NCI-H1417 (cell line): ENCODE measurements at places on chromosomes 3 and 15.
A peak's percentile ranks its signal among the peaks of the same experiment; 100 is the strongest.

- DNase-seq: peak; percentile 88
Measured at GRCh38 chr3:108090049-108090700, 656 bp downstream of the CD47 start.

GRCh38 chr3:118907909-118908308 is 126.7 kb downstream of the IGSF11 start:
- no peak for DNase-seq

DNA sequence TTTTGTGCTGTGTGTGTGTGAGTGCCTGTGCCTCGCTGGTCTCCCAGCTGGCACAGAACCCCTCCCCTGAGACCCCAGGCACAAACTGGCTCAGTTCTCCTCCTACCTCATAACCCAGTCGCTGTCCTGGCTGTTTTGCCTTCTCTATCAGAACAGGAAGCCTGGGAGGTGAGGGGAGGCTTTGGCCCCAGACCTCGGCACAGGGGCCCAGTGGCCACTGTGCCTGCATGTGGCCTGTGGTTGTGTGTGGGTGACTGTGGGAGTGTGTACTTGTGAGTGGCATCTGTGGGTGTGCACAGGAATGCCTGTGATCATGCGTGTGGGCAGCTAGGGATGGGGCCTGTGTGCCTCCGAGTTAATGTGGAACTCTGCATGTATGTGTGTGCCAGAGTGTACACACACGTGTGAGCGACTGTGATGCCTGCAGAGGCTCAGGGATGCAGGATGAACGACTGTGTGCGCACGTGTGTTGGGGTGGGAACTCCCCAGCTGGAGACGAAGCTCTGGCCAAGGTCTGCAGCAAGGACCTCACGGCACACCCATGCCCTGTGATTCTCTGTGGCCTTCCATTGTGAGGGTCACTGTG is 32.3 kb downstream of the PSTPIP1 start:
- DNase-seq: no peak

- no peak for DNase-seq
Measured at GRCh38 chr15:74773731-74774252, 8.1 kb upstream of the CSK start.

- DNase-seq: no peak
Measured at GRCh38 chr3:88149101-88149508, 654 bp upstream of the C3orf38 start.

DNA sequence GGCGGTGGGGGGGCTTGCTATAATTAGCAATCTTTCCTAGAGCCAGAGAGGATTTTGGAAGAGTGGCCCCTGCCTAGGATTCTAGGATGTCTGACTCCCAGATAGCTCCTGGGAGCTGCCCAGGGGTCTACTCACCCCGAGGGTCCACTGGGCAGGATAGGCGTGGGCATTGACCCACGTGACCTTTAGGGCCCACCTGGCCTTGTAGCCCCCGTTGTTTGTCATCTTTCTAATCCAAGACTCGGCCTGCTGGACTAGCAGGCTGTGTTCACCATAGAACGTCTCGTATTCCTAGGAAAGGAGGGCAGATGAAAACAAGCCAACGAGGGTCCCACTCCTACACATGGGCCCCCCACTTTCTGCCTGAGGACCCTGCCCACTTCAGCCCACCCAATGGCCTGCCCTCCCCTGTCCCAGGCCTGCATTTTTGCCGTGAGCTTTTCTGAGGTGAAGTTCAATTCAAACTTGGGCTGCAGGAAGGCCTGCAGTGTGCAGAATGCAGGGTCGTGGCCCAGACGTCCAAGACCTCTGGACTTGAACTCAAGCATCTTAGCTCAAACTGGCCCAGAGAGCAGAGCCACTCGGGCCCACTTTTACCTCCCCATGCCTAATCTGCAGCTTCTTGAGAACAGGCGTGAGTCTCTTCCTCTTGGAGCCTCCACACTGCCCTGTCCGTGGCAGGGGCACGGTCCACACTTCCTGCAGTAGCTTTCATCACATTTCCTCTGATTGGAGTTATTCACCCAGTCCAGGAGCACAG is 41.5 kb downstream of the MUC4 start:
- DNase-seq: no peak

- DNase-seq: no peak
Measured at GRCh38 chr15:34861214-34861613, 65.9 kb upstream of the ACTC1 start.

DNA sequence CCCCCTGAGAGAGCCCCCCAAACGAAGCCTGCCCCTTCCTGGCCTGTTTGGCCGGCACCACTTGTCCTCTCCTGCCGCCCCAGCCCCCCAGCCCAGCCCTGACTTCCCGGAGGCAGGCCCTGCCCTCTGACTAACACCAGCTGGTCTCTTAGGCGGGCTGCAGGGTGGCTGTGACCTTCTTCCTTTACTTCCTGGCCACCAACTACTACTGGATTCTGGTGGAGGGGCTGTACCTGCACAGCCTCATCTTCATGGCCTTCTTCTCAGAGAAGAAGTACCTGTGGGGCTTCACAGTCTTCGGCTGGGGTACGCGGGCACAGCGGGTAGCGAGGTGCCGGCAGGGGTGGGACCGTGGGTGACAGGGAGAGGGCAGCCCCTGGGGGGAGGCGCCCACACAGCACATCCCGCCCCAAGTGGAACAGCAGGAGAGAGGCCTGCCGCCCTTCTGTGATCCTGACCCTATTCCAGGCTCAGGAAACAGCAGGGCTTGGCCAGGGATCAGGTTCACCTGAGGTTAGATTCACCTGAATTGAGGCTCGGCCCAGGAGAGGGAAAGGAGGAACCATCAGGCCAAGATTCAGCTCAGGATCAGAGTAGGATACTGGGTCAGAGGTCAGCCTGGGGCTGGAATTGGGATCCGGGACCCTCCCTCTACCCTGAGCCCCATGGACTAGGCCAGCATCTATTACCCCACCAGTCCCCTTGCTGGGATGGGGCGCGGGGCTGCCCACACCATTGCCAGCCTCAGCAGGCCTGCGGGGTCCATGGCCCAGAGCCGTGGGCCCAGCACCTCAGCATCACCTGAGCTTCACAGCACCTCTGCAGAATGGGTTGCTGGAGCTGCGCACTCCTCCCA is 21.9 kb downstream of the PTH1R start:
- DNase-seq: no peak
